IPS DF 19.7 (cell line): ENCODE measurements at places on chromosomes 3 and 15.

DNA sequence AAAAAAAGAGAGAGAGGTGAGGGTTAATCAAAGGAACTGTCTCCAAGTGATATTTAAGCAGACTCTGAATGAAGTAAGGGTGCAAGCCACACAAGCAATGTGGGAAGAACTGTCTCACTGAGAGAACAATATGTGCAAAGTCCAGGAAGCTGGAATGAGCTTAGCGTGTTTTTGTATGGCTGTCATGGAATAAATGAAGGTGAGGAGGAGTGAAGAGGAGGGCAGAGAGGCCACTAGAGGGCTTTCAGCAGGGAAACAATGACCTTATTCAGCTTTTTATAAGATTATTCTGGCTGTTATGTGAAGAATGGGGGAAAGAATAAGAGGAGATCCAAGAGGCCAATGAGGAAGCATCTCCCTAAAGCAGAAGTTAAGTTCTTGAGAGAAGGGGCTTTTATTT lies 86.9 kb upstream of the COL8A1 start:
- DNase-seq: no peak

GRCh38 chr15:60324706-60325438 lies 72.9 kb downstream of the ANXA2 start:
- no peak for DNase-seq

GRCh38 chr15:41637086-41637485 lies 23.1 kb upstream of the MGA start:
- DNase-seq: no peak

GRCh38 chr15:65406424-65407000 lies 16.2 kb downstream of the IGDCC4 start:
- no peak for DNase-seq

DNA sequence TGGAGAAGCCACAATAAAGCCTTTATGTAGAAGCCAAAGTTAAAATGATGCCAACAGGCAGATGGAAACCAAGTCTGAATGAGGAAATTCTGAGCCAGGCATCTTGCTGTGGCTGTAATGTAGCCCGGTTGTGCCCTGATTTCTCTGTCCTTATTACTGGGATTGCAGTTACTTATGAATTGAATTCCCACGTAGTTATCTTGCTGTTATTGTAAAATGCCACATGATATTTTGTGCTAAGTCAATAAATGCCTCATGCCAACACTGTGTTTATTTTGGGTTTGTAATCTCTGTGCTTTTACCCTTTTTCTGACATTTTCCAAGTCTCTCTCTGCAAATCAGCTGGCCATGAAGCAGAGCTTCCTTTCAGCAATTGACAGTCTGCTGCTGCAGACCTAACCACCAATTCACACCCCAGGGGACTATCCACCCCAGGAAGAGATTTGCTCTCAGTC lies 486.1 kb upstream of the GOLIM4 start:
- DNase-seq: no peak

- DNase-seq: no peak
Observed at GRCh38 chr3:32302601-32303398, 64.3 kb downstream of the CMTM8 start.

DNA sequence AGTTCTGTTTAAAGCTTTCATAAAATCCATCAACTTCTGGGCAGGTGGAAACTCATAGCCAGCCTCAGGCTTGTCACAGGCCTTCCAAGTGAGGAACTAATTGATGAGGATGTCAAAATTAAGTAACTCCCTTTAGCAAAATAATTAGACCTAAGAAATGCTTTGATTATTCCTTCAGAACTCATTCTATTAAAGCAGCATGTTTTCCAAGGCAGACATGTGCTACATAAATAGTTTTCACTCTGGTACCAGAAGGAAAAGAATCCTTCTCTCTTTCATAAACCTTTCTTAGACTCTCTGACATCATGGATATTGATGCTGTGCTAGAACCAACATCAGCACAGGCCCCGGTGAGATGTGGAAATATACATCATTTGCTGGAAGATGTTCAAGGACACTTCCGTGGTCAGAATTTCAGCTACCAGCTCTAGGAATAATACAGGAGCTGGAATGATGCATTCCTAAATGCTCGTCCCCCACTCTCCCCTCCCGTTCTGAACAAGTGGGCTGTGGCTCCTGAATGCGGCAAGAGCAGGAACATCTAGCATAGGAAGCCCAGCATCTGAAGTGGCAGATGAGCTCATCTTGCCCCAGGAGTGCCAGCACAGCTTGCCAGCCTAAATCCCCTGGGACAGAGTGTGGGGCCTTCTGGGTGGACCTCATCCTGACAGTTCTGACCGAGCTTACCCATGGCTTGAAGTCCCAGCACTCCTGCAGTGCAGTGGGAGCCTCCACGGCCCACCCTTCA lies 82.4 kb downstream of the WWTR1 start:
- DNase-seq: no peak

- no peak for DNase-seq
Observed at GRCh38 chr15:35673093-35673684, 127.2 kb upstream of the DPH6 start.

DNA sequence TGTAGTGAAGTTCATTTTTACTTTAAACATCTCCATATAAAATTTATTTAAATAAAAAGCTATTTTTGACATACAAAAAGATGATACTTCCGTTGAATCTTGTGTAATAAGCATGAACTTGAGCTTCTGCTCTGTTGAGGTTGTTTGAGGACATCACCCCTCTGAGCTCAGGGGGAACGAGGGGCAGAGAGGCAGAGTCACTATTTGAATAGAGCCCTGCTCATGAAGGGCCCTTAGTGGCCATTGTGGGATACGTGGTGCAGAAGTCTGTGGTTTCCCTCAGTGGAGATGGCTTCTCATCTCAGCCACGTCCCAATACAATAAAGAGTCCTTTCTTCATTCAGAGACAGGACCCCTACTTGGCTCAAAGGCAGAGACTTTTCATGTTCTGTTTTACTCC lies 10.6 kb downstream of the CEMIP start:
- DNase-seq: no peak

- no peak for DNase-seq
Observed at GRCh38 chr3:43872301-43872700, 181.6 kb downstream of the ABHD5 start.

GRCh38 chr3:124121379-124122312 lies 129.7 kb upstream of the ROPN1 start:
- DNase-seq: no peak

GRCh38 chr15:87753539-87753938 lies 503.0 kb downstream of the NTRK3 start:
- no peak for DNase-seq

GRCh38 chr3:50123394-50124051 lies 31.6 kb upstream of the SEMA3F start:
- DNase-seq: no peak

DNA sequence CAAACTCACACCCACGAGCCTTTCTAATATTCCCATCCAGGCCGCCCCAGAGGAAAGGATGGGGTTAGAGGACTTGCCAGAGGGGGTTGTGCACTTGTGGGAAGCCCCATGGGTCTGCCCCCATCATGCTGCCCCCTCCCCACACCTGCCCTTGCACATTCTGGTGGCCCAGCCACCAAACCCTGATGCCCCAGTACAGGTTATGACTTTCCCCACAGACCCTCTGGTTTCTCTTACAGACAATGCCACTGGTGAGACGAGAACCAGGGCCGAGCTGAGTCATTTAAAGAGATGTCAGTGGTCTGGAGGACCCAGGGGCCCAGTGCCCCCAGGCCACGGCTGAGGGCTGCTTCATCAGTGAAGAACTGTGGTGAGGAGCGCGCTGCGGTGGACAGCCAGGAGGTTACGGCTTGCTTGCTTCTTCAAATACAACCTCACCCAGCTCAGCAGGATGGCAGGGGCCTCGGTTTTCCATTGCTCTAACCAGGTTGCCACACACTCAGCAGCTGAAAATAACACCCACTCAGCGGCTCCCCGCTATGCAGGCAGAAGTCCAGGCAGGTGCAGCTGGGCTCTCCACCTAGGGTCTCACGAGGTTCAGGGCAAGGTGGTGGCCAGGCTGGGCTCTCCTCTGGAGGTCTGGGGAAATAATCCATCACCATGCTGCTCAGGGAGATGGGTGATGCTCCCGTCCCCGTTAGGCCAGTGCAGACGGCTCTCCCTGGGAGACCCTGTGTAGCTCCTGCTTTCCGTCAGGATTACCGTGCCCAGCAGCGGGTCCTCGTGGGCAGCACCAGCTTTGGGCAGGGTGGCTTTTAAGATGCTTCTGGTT lies 13.8 kb upstream of the SNRPA1 start:
- DNase-seq: no peak

DNA sequence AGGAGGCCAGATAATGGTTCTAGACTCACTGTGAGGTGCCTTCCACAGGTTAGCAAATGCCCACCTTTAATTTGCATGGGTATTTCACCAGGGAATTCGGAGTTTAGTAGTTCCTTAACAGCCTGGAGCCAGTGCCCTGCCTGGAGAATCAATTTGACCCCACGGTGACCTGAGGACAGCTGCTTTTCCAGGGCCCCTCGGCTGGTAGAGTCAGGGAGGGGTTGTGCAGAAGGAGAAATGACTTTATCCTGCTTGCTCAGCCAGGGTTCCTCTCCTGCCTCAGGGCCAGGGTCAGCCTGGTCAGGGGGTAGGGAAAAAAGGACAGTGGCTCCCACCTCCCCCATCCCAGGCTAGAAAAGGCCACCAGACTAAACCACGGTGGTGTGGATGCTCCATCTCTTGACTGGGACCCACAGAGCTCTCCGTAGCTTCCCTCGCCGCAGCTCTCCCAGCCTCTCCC lies 12.0 kb downstream of the DLL4 start:
- no peak for DNase-seq

DNA sequence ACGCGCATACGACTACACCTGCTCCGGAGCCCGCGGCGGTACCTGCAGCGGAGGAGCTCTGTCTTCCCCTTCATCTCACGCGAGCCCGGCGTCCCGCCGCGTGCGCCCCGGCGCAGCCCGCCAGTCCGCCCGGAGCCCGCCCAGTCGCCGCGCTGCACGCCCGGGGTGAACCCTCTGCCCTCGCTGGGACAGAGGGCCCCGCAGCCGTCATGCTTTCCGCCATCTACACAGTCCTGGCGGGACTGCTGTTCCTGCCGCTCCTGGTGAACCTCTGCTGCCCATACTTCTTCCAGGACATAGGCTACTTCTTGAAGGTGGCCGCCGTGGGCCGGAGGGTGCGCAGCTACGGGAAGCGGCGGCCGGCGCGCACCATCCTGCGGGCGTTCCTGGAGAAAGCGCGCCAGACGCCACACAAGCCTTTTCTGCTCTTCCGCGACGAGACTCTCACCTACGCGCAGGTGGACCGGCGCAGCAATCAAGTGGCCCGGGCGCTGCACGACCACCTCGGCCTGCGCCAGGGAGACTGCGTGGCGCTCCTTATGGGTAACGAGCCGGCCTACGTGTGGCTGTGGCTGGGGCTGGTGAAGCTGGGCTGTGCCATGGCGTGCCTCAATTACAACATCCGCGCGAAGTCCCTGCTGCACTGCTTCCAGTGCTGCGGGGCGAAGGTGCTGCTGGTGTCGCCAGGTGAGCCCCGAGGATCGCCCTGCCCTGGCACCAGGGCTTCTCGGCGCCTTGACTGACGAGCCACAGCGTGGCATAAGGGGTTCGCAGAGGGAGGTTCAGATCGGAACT lies 420 bp downstream of the SLC27A2 start:
- no peak for DNase-seq

DNA sequence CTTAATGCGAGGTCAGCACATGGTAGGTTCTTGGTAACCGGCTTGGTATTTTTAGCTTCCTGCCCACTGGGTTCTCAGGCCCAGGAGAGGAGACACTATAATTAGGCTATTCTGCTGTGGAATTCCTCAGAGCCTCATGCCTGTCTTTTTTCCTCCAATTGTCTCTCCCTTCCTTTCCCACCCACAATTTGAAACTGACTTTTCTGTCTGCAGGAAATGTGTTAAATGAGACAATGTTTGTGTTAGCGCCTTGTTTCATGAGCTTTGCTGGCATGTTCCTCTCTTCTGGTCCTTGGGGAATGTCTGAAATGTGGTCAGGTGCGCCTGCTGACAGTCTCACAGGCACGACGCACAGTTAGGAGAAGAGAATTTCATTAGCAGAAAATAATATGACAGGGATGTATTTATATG lies 223.6 kb upstream of the CTNNB1 start:
- DNase-seq: no peak

GRCh38 chr3:159829539-159830227 lies 159.0 kb upstream of the IL12A start:
- DNase-seq: no peak

DNA sequence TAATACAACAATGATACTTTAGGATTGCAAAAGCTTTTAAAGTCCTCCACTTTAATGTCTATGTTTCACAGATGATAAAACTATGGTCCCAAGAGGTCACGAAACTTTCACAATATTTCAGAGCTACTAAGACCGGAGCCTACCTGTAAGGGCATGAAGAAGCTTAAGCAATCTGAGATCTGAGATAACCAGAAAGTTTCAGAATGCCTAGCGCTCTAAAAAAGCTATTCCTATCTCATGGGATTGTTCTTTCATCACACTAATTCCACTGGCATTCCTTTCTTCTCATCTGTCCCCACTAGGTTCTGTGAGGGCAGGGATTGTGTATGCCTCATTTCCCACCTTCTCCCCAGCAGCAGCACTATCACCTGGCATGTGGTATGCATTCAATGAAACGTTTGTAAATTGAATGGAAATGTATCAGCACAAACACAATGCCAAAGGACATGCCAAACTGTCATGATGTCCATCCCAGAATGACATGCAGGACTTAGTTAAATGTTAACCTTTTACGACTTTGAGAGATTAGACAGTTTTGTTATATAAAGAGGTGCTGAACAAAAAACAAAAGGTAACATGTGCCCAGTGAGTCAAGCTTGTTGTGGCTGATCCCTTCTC lies 104.7 kb upstream of the NR2F2 start:
- DNase-seq: no peak

- no peak for DNase-seq
Observed at GRCh38 chr3:32146746-32147211, 40.4 kb downstream of the GPD1L start.

GRCh38 chr3:81650187-81650586 lies 111.3 kb downstream of the GBE1 start:
- DNase-seq: no peak

DNA sequence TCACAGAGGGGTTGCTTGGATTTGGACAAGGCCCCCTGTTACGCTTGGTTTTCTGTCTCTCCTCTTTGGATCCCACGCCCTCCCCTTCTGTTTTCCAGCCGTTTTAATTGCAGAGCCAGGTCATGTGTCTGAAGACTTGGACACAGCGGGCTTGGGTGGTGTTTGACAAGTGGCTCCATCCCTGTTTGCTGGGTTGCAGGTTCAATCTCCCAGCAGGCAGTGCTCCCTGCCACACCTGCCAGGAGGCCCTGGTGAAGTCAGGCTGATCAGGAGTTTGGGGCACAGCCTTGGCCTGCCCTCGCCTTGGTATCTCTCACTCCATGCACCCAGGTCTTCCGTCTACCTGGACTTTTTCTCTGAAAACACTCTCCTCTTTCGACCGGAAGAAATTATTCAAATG lies 59.0 kb downstream of the PLXNA1 start:
- no peak for DNase-seq

- DNase-seq: no peak
Observed at GRCh38 chr15:41594801-41595746, 36.1 kb downstream of the TYRO3 start.

DNA sequence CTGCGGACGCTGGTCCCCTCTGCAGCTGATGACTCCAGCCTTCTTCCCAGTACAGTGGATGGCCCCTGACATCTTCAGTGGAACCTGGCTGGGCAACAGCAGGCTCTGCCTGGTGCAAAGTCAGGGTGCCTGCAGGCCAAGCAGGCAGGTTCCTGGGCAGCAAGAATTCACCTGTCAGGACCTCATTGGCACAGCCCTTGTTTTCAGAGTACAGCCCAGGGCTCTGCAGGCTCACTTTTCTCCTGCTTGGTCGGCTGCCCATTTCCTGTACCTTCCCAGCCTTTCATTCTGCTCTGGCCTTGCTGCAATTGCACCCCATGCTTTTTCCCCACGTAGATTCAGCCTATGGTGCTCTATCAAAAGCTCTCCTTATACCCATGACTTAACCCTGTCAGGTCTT lies 56.0 kb downstream of the LRTM1 start:
- DNase-seq: no peak
